ENCODE measurements at places on chromosomes 7 and 10.

- DNase-seq: no peak
Observed at GRCh38 chr7:88203401-88203800, 16.4 kb downstream of the SRI start.

DNA sequence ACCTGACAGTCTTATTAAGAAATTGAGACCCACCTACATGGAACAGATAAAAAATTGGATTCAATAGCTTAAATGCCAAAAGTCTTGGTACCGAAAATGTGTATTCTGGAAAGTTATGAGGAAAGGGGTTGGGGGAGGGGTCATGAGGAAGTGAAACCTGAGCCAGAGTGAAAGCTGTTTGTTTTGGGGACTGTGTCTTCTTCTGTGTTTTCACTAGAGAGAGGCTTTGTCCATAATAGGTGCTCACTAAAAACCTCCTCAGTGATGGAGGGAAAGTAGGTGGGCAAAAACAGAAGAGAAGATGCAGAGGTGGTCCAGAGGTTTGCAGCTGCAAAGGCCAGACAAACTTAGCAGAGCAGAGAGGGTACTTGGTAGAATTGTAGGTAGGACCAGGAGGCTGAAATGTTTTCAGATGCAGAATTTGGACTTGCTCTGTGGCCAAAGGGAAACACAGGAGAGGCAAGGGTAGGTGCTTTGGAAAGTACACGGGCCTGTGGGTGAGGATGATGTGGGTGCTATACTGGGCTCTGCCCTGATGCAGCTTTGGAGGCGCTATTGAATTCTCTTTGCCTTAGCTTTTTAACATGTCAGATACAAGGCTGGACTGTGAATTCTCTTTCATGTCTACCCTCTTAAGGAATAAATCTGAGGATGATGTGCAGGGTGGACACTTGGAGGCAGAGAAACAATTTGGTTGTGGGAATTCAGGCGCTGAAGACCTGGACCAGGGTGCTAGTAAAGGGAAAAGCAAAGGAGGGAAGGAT, 254.6 kb downstream of the PTEN start:
- peak; percentile 76 for DNase-seq

- DNase-seq: peak; percentile 4
Observed at GRCh38 chr7:92133133-92133736, 1.0 kb downstream of the CYP51A1 start.

DNA sequence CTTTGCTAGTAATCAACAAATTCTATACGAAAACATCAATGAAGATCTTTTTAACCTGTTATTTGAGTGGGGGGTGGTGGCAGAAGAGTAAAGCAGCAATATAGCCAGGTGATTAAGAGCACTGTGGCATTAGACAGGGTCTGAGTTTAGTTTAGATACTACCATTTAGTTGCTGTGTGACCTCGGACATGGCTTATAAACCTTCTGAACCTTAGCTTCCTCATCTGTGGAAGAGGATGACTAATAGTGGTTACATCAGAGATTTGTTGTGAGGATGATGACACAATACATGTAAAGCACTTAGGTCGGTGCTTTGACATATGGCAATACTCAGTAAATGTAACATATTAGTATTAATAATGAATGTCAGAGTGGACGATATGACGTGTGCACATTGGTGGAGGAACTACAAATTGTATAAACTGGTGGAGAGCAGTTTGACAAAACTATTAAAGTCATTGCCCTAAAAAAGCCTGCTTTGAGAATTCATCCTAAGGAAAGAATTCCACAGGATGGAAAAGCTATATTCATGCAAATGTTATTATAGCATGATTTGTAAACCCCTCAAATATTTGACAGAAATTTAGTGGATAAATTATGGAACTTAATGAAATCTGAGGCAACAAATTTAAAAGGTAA, 24.3 kb downstream of the SPAG6 start:
- peak; percentile 55 for DNase-seq

GRCh38 chr10:128896963-128897362, 570.1 kb upstream of the MGMT start:
- no peak for DNase-seq

DNA sequence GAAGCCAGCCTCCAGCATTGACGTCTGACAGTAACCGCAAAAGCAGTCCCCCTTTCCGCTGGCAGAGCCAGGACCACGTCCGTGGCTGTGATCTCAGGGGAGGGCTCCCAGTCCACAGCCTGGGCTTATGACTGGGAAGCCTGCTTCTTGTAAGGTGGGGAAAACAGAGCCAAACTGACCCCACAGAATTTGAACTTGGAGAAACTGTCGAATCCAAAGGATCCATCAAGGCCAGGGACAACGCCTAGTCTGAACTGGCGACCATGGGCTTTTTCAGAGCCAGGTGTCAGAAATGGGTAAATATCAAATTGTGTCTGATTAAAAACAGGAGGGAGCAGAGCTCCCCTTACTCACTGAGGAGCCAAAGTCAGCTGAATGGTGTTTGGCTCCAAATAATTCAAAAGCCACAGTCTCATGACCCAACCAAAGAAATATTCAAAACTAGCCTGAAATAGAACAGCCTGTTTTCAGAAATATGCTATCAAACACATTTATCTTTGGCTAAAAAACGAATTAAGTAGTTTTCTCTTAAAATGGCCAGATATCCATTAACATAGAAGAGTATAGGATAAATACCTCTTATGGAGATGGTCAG, 751.4 kb upstream of the GALNT17 start:
- no peak for DNase-seq

DNA sequence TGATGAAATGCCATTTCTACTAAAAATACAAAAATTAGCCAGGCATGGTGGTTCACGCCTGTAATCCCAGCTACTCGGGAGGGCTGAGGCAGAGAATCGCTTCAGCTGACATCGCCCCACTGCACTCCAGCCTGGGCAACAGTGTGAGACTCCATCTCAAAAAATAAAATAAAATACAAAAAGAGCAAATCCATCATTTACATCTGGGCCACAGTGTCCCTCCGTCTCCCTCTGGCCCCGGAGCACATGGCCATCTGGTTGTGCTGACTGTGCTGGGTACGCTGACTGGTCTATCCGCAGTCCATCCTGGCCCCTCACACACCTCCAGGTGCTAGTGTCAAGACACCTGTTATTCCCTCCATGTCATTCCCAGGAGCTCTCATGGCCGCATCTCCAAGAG, 42.1 kb downstream of the KCNH2 start:
- no peak for DNase-seq

DNA sequence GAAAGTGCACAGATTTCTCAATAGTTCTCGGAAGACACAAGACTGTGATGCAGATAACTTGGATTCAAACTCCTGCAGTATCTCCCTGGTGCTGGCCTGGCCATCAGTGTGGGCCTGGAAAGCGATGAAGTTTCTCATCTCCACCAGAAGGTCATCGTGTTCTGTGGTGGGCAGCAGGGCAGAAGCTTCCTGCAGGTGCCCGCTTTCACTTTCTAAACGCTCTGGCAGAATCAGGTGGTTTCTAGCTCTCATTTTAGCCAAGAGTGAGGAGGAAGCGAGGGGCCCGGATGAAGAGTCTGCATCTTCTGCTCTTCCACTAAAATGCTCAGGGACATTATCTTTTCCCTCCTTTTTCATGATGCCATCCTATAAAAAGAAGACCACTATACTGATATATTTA, 63.0 kb upstream of the DRGX start:
- DNase-seq: no peak

- no peak for DNase-seq
Observed at GRCh38 chr10:88819290-88819689, 16.8 kb downstream of the LIPM start.

- DNase-seq: peak; percentile 77
Observed at GRCh38 chr7:92621026-92621540, 30.9 kb upstream of the FAM133B start.

DNA sequence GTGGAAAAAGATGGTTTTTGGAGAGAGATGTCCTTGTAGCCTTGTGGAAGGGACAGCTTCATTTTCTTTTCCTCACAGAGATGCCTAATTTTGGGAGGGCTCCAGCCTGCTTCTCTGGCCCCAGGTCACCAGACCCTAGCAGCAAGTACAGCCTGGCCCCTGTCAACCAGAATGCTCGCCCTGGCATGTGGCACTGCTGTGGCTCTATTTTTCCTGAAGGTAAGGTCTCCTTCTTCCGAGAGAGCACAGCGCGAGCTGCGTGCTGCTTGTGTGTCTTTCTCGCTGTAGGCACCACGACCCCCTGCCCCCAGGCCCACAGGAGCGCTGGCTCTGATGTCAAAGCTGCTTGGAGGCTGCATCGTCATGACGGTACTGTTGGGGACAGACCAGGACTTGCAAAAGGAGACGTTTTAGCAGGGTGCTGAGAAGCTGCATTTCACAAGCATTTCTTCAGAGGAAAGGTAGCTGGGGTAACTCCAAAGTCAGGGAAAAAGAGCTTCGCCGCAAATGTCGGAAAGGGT, 58.7 kb downstream of the CLEC2L start:
- DNase-seq: no peak

DNA sequence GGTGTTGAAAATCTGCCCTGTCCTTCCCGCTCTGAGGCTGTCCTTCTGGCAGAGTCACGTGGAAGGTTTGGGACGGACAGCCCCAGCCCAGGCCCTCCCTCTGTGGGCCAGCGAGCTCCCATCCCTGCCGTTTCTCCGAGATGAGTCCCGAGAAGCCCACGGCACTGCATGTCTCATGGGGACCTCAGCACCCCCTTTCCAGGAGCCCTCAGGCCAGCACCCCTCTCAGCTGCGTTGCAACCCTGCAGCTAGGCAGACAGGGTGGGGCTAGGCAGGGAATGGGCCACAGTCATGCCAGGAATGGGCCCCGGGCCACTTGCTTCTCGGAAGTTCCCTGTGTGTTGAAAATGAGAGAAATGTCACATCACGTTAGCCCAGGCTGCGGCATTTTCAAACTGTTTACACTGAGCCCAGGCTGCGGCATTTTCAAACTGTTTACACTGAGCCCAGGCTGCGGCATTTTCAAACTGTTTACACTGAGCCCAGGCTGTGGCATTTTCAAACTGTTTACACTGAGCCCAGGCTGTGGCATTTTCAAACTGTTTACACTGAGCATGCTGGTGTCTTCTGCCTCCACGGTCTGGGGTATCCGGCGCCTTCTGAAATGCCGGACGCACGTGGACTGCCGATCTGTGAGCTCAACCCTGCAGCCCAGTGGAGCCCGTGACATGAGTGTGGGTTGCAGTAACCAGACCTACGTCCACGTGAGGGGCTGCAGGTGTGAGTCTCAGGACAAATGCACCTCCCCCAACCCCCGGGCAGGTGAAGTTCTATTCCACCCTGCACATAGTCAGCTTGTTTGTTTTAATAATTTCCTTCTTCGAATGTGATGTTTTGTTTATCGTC, 42.6 kb downstream of the FAM20C start:
- no peak for DNase-seq

DNA sequence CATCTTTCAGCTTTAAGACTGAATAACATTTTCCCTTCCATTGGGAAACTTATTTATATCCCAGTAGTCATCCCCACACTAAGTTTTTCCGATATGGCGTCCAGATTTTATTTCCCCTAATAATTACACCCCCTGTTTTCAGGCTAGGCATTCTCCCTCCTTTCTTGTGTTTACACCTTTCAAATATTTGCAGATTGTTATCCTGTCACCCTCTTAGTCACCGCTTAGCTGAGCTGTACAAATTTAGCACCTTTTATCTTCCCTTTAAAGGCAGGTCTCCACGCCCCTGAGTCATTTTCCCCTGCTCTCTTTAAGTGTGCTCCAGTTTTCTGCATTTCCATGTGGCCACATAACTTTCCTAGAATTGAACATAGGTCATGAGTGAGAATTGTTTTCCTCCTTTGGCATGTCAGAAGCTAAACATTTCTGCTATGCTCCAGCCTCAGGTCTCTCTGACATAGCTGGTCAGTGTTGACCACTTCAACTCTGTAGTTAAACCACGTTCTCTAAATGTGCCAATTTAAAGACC, 47.4 kb downstream of the LRRC4 start:
- no peak for DNase-seq

DNA sequence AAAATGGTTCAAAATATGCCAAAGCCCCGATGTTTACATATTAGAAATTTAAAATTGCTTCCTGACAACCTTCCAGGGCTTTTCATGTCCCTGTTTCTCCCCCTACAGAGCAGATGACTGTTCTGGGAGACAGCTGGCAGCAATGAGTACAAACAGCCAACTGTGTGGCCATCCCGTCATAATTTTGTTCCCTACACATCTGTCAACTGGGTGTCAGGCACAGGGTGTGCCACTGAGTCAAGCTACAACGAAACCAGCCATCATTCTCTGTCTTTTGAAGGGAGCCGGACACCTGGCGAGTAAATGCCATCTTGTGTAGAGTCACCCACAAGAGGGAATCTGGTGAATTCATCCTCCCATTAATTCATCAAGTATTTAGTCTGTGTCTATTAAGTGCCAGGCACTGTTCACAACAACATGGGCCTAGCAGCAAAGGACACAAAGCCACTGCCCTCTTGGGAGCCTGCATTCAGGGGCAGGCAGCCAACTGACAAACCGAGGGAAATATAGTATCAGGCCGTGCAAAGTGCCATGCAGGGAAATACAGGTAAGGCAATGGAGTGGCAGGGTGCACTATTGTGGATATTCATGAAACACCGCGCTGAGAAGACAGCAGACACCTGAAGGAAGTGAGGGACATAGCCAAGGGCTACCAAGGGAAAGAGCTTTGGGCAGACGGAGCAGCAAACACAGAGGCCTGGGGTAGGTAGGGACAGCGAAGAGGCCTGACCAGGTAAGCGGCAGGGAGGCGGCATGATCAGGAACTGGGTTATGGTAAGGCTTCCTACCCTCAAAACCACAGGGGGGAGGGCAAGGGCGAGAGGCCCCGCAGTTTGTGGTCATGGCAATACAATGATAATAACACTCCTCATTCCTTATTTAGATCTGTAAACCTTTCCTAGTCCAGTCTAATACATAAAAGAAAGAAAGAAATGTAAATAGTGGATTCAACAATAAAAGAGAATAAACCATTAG, 213.6 kb downstream of the FAM107B start:
- no peak for DNase-seq

- no peak for DNase-seq
Observed at GRCh38 chr7:107538001-107538400, 25.7 kb downstream of the COG5 start.

GRCh38 chr7:101754424-101755159, 62.8 kb upstream of the CUX1 start:
- peak; percentile 17 for DNase-seq

GRCh38 chr7:1320616-1321240, 88.1 kb downstream of the UNCX start:
- no peak for DNase-seq

DNA sequence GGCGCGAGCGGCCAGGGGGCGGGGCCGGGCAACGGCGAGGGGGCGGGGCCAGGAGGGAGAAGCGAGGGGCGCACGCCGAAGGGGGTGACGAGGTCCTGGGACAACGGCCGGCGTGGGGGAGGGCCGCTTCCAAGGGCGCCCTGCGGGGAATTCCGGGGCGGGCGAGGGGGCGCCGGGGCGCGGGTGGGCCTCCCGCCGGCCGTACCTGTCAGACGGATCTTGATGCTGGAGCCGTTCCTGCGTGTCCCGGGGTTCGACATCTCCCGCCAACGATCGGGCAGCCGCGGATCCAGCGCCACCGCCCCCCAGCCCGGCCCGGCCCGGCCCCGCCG, 421 bp downstream of the SMURF1 start:
- DNase-seq: no peak

GRCh38 chr7:101160910-101161309, 4.5 kb downstream of the VGF start:
- DNase-seq: no peak

All from suppressor macrophage (primary cell).